Activated gamma-delta T cell treated with anti-CD3 and anti-CD28 coated beads, Interleukin-2, amount 50 U/mL, for 16 hours (primary cell): ENCODE measurements at places on chromosomes 7 and 10.

DNA sequence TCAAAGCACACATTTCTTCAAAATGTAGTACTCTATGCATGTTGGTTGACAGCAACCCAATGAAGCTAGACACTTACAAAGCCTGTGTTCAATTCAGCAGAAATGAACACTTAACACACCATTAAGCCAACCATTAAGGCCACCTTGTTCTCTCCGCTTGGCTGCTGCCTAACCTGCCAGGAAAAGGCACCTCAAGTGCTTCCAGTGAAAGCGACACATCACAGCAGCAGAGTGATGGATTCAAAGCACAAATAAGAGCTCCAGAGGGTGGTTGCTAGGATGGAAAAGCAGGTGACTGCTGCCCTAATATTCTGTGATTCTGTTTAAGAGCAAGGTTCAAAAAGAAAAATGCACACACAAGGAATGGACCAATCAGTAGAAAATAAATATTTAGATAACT, 81.5 kb upstream of the GNAI1 start:
- no peak for DNase-seq

- DNase-seq: no peak
Measured at GRCh38 chr10:78467496-78468106, 433.9 kb downstream of the RPS24 start.

GRCh38 chr7:21617513-21617912, 74.7 kb downstream of the DNAH11 start:
- no peak for DNase-seq

DNA sequence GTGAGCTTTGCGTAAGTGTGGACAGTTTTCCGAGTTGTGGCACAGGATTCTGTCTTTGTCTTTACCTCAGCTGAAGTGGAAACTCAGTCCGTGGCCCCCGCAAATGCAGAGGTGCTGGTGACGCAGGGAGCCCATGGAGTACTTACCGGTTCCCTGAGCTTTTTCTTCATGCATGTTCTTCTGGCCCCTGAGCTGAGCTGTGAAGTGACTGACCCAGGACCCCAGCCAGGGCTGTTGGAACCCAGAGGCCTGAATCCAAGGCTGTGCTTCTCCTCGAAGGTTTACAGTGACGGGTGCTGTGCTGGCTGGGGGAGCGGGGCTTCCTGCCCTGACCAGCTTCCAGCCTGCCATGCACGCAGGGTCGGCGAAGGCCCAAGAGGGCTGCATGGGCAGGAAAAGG, 223.5 kb downstream of the GLRX3 start:
- no peak for DNase-seq

DNA sequence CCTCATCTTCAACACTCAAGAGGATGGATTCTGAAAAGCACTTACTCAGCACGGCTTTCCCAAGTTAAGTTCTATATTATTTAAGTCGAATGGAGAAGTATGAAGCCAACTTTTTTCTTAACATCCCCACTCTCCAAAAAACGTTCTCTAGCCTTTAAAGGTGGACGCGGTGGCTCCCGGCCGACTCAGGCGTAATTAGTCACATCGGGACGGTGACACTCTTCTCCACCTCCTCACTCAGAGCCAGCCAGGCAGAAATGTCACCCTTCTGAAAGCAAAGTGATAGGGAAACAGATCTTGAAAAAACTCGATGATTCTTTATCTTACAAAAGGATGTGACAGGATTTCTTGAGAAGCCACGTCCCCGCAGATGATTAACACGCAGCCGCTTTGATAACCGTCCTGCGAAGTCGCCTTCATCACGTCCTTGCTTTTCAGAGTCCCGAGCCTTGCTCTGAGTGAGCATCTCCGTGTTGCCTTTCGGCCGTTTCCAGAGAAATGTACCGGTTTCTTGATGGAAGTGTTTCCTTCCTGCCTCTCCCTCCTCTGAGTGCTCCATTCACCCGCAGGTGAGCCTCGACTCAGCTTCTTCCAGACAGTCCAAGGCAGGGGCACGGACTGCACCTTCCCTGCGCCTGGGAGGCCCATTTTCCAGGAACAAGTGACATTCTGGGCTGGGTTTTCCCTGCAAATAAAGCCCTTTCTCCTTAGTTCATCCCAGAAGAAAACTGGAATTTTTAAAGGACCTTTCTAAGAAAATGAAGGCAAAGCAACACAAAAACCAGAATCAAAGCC, 314.8 kb downstream of the DNAJB6 start:
- no peak for DNase-seq

DNA sequence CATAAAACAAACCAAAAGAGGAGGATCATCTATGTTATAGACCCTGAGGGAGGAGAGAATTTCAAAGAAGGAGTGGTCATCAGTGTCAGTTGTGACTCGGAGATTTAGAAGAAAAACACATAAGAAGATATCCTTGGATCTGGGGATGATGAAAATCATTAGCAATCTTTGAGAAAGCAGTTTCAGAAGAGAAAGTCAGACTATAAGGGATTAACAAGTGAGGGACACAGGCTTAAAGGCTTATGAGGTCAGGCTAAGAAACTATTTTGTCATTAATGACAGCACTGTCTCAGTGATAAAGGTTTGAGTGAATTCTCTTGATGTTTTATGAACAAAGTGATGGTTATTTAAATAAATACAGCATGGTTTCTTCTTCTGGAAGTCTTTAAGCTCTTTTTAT, 6.1 kb upstream of the GPR85 start:
- no peak for DNase-seq

- no peak for DNase-seq
Measured at GRCh38 chr10:52226197-52226847, 87.8 kb upstream of the DKK1 start.

GRCh38 chr10:63554657-63555056, 33.5 kb downstream of the REEP3 start:
- peak; percentile 11 for DNase-seq

DNA sequence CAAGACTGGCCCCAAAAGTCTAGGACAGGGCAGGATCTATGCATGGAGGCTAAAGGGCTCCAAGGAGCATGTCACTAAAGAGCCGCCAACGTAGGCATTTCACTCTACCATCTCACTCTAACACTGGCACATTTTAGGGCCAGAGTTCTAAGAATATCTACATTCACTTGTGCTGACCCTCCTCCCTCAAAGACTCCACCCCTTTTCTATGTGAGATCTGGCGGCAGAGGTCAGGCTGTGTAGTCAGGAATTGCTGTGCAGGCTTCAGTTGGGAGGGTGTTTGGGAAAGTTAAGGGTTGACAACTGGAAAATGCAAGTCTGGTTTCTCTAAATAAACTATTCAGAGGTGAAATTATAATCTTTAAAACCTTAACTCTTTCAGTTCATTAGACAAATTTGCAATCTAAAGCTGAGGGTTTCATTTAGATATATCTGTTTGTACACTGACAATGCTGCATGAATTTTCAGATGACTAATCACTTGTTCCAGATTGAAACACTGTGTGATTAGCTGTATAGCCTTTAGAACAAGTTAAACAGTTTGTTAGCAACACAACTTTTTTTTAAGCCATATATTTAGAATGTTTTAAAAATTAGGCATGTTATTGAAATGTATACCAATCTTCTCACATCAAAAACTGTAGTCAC, 18.2 kb downstream of the LMOD2 start:
- DNase-seq: no peak

GRCh38 chr10:130464426-130464825, 328.2 kb downstream of the GLRX3 start:
- DNase-seq: no peak

- DNase-seq: no peak
Measured at GRCh38 chr10:62058896-62059216, 157.4 kb downstream of the ARID5B start.

DNA sequence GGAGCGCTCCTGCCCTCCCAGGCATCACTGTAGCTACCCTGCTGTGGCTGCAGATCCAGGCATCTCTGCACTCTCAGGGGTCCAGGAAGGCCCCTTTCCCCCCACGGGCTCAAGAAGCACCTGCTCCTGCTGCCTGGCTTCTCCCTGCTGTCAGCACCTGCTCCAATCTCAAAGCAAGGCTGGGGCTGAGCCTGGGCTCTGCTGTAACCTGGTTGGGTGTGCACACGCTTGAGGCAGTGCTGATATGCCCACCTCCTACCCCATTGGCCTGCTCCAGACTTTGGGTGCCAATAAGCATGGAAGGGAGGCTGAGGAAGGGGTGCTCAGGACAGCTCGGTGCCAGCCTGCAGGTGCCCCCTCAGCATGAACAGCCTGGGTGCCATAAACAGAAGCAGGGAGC, 185.0 kb downstream of the ZNF438 start:
- DNase-seq: no peak

DNA sequence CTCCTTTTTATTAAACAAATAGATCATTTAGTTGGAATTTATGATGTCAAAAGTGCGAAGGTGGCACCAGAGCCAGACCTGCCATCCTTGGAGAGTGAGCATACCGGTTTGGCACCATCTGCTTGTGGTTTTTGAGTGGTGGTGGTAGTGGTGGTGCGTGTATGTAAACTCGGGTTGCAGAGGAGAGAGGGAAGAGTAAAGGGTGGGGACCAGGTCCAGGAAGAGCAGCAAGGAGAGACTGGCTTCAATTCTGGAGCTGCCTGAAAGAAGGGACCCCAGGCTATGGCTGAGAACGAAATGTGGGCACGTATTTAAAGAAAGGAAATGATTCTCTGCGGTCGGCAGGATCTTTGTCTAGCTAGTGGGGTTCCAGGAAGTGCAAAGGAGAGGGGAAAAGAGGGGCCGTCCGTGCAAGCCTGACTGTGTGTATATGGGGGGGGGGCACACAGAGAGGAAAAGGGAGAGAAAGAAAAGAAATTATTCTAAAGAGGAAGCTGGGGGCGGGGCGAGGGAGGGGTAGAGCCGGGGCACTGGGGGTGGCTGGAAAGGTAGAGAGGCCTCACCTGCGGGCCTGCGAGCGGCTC, 448 bp upstream of the GOLGA7B start:
- DNase-seq: no peak

- no peak for DNase-seq
Measured at GRCh38 chr7:39617005-39617404, 6.4 kb upstream of the RALA start.

- DNase-seq: no peak
Measured at GRCh38 chr10:80272793-80273522, 16.5 kb downstream of the MAT1A start.

DNA sequence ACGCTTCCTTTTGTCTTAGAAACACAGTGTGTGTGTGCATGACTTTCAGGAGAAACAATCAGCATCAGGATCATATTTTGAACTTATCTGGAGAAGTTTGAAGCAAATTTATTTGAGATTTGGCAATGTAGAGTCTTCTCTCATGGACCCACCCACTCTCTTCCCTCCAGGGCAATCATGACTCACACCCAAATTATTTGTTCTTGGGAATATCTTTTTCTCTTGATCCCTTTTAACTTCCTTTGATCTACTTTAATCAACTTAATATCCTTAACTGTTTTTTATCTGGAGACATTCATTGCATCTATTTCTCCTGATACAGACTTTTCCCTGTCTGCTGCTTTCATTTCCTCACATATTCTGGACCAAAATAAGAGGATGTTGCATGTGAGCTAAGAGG, 1174.3 kb downstream of the GATA3 start:
- no peak for DNase-seq

DNA sequence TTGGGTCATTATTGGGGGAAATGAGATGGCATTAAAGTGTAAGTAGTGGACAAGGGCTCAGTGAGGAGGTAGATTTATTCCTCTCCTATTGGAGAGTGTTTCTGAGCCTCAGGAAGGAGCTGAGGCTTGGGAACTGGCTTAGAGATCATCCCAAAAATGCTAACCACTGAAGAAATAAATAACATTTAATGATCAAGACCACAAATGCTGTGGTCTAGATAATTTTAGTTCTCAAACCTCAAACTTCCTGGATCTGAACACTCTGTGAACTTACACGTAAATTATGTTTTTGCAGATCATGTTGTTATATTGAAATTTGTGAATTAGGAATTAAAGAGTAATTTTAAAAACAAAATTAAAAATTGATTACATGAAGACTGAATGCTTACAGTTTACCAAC, 27.3 kb downstream of the MDFIC start:
- DNase-seq: no peak

DNA sequence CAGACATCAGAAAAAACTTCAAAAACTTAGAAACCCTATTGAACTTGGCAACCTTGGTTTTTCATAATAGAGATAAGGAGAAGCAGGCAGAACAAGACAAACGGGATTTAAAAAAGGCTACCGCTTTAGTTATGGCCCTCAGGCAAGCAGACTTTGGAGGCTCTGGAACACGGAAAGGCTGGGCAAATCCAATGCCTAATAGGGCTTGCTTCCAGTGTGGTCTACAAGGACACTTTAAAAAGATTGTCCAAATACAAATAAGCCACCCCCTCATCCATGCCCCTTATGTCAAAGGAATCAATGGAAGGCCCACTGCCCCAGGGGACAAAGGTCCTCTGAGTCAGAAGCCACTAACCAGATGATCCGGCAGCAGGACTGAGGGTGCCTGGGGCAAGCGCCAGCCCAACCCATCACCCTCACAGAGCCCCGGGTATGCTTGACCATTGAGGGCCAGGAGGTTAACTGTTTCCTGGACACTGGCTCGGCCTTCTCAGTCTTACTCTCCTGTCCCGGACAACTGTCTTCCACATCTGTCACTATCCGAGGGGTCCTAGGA, 115.3 kb downstream of the NRCAM start:
- DNase-seq: no peak

- no peak for DNase-seq
Measured at GRCh38 chr7:26153823-26154783, 2.1 kb downstream of the NFE2L3 start.

DNA sequence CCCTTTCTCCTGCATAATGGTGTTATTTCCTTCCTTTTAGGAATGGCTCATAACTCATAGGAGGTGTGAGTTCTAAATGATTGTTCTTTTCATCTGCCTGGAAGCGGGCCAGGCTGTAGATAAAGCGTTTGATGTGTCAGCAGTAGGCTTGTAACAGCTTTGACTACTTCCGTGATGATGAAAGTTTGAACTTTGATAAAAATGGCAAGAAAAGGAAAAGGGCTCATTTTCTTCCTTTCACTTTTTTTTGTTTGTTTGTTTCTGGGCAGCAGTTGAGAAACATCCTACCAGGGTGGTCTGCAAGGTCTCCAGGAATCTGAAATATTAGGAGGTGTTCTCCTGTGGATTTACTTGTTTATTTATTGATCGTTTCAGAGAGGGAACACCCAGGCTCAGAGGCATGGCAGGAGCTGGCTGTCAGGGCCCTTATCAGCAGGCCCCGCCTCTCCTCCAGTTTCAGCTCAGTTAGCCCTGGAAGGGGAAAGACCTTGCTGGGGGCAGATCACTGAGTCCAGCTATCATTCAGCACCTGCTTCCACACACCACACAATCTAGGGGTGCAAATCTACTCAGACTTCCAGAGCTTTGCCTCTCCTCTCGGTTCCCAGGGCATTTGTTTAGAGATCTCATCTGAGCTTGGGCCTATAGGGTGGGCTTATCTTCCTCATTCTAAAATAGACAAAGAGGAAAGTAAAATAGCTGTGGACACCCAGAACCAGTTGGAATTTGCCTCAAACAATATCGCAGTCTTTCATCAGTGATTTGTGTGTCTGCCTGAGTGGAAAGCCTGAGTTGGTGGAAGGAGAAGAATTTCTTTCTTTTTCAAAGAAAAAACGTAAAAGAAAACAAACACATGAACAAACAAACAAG, 130.9 kb downstream of the BMPER start:
- DNase-seq: no peak

- DNase-seq: no peak
Measured at GRCh38 chr10:4344492-4344994, 481.5 kb upstream of the AKR1E2 start.
